Activated CD4-positive, alpha-beta T cell treated with anti-CD3 and anti-CD28 coated beads, Interleukin-2, amount 10 ng/mL, durations not matched to agents 7 days and 5 days (primary cell): ENCODE measurements at places on chromosomes 16 and 17. TPM values are rescaled to one million over a fixed set of nuclear protein-coding genes. Genes with fewer than 3 reads are reported as not detected.

DNA sequence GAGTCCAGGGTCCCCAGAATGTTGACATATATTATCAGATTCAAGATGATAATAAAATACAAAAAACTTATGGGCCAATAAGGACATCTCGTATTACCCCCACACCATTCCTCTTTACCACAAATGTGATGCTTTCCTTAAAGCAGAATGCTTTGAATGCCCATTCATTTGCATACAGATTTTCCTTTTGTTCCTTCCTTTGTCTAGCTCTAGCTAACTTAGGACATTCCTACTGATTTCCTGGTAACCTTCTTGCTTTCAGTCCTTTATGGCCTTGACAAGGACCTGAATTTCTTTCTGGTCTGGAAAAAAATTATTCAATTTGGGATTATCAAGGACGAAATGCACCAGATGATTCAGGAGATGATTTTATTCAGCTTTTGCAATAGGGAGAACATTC lies 304.0 kb downstream of the TMEM114 start:
- H3K27ac ChIP-seq, result no peak overlapping the region
- no peak for DNase-seq
- no peaks in the 10 kb centered on the region for H3K4me1 ChIP-seq
- no peaks in the 10 kb centered on the region for H3K27me3 ChIP-seq
- H3K36me3 ChIP-seq, result no peaks in the 10 kb centered on the region
- H3K4me3 ChIP-seq, result no peak overlapping the region

- no peaks in the 10 kb centered on the region for H3K27me3 ChIP-seq
- H3K4me1 ChIP-seq, result peaks cover 59% of the 10 kb centered on the region
- H3K36me3 ChIP-seq, result peaks cover 12% of the 10 kb centered on the region
Measured at GRCh38 chr17:49360796-49361128, 1.3 kb downstream of the ZNF652 start.

GRCh38 chr17:51371732-51372151 lies 111.4 kb downstream of the UTP18 start:
- H3K4me1 ChIP-seq, result peaks cover 14% of the 10 kb centered on the region
- H3K36me3 ChIP-seq, result no peaks in the 10 kb centered on the region
- H3K27ac ChIP-seq, result no peak overlapping the region
- no peaks in the 10 kb centered on the region for H3K27me3 ChIP-seq
- peak; percentile 41 for DNase-seq

GRCh38 chr16:49563666-49564065 lies 190.1 kb downstream of the C16orf78 start:
- H3K4me1 ChIP-seq, result no peaks in the 10 kb centered on the region
- H3K4me3 ChIP-seq, result no peak overlapping the region
- no peaks in the 10 kb centered on the region for H3K36me3 ChIP-seq
- no peak for DNase-seq
- no peaks in the 10 kb centered on the region for H3K27me3 ChIP-seq

DNA sequence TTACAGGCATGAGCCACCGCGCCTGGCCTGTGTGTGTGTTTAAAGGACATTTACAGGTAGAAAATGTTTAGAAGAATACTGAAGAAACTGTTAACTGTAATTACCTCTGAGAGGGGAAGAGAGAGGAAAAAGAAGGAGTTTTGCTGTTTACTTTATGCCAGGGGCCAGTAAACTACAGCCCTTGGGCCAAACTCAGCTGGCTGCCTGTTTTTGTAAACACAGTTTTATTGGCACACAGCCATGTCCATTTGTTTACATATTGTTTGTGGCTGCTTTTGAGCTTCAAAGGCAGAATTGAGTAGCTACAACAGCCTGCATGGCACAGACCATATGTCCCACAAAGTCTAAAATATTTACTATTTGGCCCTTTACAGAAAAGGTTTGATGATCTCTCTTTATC lies 76.4 kb downstream of the GPR139 start:
- no peaks in the 10 kb centered on the region for H3K27me3 ChIP-seq
- H3K4me3 ChIP-seq, result no peak overlapping the region
- H3K36me3 ChIP-seq, result no peaks in the 10 kb centered on the region
- no peak overlapping the region for H3K27ac ChIP-seq
- no peak for DNase-seq

DNA sequence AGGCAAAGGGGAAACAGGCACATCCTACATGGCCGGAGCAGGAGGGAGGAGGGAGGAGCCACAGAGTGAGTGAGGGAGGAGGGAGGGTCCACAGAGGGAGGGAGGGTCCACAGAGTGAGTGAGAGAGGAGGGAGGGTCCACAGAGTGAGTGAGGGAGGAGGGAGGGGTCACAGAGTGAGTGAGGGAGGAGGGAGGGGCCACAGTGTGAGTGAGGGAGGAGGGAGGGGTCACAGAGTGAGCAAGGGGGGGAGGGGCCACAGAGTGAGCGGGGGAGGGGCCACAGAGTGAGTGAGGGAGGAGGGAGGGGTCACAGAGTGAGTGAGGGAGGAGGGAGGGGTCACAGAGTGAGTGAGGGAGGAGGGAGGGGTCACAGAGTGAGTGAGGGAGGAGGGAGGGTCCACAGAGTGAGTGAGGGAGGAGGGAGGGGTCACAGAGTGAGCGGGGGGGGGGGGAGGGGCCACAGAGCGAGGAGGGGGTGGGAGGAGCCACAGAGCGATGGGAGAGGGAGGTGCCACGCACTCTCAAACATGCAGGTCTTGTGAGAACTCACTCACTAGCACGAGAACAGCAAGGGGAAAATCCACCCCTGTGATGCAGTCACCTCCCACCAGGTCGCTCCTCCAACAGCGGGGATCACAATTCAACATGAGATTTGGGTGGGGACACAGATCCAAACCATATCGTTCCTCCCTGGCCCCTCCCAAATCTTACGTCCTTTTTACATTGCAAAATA lies 24.3 kb upstream of the CDH15 start:
- no peak overlapping the region for H3K27ac ChIP-seq
- peaks cover 57% of the 10 kb centered on the region for H3K36me3 ChIP-seq
- no peak overlapping the region for H3K4me3 ChIP-seq
- DNase-seq, result no peak
- no peaks in the 10 kb centered on the region for H3K4me1 ChIP-seq

- no peak for DNase-seq
- no peak overlapping the region for H3K4me3 ChIP-seq
- H3K36me3 ChIP-seq, result no peaks in the 10 kb centered on the region
- no peak overlapping the region for H3K27ac ChIP-seq
Measured at GRCh38 chr17:41784207-41784744, 2.2 kb downstream of the JUP start.

DNA sequence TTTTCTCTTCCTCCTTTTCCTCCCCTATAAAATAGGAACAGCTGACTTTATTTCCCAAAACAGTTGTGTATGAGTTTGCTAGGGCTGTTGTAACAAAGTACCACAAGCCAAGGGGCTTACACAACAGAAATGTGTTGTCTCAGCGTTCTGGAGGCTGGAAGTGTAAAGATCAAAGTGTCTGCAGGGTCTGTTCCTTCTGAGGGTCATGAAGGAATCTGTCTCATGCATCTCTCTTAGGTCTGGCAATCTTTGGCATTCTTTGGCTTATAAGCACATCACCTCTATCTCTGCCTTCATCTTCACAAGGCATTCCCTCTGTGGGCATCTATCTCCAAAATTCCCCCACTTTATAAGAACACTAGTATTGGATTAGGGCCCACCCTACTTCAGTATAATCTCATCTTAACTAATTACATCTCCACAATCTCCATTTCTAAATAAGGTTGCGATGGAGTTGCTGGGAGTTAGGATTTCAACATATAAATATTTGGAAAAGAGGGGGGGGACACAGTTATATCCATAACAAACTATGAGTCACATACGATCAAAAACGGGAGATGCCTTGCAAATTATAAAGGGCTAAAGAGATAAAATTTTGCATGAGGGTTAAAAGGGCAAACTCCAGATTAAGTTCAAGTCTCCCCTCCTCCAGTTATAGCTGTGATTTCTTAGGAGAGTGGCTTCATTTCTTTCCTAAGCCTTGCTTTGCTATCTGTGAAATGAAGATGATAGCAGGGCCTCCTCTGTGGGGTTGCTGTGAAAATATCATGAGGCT lies 109.7 kb downstream of the VAT1L start:
- H3K27ac ChIP-seq, result no peak overlapping the region
- H3K4me1 ChIP-seq, result no peaks in the 10 kb centered on the region
- H3K4me3 ChIP-seq, result no peak overlapping the region
- peaks cover 1% of the 10 kb centered on the region for H3K27me3 ChIP-seq
- DNase-seq, result no peak

The CORO1A gene
- total RNA-seq, result 1,847 TPM

The SLC4A1 gene
- total RNA-seq, result not detected

The STX1B gene
- total RNA-seq, result 1.1 TPM

The NGFR gene
- total RNA-seq, result 0.07 TPM
